ENCODE measurements at places on chromosomes 12 and 14. TPM values are rescaled to one million over a fixed set of nuclear protein-coding genes. Genes with fewer than 3 reads are reported as not detected.

DNA sequence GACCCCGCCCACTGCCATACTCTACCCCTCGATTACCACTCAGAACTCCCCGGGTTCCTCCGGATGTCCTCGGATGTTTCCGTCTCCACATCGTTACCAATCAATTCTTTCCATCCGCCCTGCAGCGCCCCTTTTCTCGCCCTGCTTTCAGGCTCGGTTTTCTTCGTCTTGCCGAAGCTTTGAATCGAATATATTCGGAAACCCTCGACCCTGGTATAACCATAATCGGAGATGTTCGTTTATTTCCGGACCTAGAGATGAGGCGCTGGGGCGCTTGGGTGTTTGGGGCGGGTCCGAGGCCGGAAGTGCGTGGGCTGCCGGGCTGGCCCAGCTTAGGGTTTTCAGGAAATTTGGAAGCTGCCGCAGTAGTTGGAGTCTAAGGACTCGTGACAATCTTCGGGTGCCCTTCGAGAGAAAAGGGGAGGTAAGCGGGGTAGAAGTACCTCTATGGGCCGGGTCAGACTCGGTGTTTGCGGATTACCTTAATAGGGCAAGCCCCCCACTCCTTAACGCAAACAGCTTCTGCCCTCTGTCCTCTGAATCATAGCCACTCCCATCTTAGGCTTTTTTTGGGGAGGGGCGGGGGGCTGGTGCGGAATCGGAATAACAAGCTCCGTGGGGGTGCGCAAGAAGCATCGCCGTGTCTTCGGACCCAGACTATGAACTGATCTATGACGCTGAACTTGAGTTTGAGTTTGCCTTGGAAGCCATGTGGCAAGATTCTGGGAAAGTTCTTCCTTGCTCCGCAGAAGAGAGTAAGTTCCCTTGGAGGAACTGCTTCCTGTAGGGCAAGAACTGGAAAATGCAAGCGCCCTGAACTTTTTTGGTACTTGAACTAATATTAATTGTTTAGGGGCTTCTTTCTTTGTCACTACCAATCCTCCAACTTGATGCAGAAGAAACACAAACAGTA lies at the start of gene C14orf119:
TSS of gene C14orf119 (plus strand) at position 310 of the 913 bp plus-strand sequence. CDS start 2,154 bp downstream, outside the sequence.
- peak; percentile 100 for DNase-seq

DNA sequence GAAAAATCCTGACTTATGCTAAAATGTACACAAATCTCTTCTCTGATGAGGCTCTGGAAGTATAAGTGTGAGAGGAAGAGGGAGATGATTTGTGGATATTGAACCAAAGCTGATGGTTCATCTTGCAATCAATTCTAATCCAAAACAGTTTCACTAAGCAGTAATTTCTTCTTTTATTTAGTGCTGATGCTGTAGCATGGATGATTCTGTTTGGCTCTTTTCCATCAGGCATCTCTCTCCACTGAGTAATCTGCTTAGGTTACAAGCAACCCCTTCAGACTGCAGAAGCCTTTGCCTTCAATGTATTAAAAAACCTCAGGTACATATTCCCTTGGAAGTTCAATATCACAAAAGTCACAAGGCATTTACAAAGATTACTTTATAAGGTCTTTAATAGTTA lies 159.1 kb upstream of the CCDC198 start:
- DNase-seq: no peak

The LMO3 gene
- 7.6 TPM for total RNA-seq

- peak; percentile 11 for DNase-seq
Observed at GRCh38 chr14:64734990-64735389, 30.8 kb downstream of the PLEKHG3 start.

GRCh38 chr12:66629138-66629870 lies 49.6 kb downstream of the GRIP1 start:
- no peak for DNase-seq

DNA sequence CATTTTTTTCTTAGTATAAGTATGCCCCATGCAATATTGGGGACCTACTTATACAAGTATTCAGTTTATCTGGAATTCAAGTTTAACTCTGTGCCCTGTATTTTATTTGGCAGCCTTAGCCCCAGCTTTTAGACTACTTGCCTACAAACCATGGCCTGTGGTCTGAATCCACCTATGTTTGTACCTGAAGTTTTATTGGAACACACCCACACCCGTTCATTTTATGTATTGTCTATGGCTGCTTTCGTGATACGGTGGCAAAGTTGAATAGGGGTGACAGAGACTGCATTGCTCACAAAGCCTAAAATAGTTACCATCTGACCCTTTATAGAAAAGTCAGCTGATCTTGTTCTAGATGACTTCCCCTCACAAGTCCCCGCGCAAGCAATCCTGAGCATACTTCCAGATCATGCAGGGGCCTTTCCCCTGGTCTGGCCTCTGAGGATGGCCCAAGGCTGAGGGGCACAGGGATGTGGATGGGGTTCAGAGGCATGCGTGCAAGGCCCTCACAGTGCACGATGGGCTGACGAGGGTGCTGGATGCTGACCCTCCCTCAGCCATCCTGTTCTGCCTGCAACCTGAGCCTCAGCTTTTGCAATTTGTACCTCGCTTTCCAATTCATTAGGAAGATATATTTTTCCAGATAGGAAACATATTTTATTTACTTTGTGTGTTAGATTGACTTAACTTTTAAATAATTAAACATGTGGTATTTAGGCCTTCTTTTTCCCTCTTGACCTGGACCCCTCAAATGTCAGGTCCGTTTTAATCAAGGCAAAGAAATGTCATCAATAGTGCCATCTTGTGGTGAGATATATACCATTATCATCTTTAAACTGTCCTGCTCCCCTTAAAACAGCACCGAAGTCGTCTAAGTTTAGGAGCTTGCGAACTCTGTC lies 527.3 kb upstream of the CCDC196 start:
- DNase-seq: no peak

- no peak for DNase-seq
Observed at GRCh38 chr12:116538076-116538591, 21.0 kb upstream of the MAP1LC3B2 start.

DNA sequence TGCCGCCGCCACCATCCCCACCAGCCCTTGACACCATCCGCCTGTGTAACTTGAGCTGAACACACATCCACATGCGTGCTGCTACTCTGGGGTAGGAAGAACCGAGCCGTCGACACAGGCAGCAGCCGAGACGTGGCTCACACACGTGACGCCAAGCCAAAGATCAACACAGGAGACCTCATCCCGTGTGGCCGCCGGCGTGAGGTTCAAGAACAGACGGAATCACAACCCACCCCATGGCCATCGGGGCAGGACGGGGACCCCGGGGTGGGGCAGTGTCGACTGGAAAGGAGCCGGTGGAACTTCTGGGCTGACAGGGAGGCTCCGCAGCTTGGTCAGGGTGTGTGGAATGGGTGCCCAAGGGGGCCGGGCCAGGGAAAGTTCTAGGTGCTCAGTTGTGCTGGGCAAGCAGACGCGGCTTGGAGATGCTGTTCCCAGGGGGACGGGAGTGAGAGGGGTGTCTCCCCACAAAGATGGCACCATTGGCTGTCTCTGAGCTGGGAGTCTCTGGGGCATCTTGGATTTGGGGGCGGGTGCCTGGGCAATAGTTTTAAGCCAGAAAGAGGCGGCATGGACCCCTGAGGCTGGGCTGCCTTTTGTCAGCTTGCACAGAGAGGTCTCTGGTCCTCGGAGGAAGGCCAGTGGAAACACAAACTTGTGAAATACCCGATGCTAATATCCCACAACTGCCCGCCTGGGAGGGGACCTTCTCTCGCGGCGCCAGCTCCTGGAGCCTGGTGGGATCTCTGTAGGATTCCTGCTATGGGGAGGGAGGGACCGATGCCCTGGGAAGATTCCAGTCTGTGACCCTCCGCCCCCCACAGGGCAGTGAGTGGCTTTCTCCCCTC lies 41.8 kb downstream of the GALNT9 start:
- peak; percentile 12 for DNase-seq

- DNase-seq: no peak
Observed at GRCh38 chr12:101698800-101699347, 1.4 kb downstream of the CHPT1 start.

GRCh38 chr14:28704153-28704552 lies 62.4 kb upstream of the FOXG1 start:
- no peak for DNase-seq

- DNase-seq: no peak
Observed at GRCh38 chr14:103772078-103772712, 56.6 kb downstream of the ZFYVE21 start.

- DNase-seq: no peak
Observed at GRCh38 chr12:65986047-65986446, 144.5 kb downstream of the LLPH start.

DNA sequence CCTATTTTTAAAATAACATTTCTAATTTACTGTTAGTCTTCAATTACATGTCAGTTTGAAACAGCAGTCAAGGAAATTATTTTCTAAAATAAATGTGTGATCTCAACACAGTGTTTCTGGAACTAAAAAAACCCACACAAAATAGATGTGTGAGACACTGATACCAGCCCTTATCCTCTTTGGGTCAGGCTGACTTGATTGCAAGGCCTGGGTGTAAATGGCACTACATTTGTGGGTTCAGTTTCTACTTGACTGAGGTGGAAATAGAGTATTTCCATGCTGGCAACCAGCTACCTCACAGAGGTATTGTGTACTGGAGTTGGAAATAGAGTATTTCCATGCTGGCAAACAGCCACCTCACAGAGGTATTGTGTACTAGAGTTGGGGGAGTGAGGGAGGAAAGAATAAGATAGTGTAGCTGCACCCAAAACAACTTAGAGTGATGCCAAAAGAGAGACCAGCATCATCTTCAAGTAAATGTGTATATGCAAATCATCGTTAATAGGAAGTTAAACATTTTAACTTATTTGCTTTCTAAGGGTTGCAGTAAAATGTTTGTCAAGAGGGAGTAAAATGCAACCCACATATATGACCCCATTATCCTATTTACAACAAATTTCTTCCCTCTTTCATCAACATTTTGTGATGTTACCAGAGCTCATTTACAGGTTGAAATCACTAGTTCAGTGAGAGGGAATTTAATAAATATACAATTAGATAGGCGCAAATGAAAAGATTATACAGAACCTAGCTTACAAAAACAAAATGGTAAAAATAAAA lies 10.7 kb upstream of the LYZ start:
- no peak for DNase-seq

The ATL1 gene
- 1.7 TPM for total RNA-seq

Data from left cardiac atrium (tissue), 4 donors.